ENCODE measurements at places on chromosomes 4 and X.

DNA sequence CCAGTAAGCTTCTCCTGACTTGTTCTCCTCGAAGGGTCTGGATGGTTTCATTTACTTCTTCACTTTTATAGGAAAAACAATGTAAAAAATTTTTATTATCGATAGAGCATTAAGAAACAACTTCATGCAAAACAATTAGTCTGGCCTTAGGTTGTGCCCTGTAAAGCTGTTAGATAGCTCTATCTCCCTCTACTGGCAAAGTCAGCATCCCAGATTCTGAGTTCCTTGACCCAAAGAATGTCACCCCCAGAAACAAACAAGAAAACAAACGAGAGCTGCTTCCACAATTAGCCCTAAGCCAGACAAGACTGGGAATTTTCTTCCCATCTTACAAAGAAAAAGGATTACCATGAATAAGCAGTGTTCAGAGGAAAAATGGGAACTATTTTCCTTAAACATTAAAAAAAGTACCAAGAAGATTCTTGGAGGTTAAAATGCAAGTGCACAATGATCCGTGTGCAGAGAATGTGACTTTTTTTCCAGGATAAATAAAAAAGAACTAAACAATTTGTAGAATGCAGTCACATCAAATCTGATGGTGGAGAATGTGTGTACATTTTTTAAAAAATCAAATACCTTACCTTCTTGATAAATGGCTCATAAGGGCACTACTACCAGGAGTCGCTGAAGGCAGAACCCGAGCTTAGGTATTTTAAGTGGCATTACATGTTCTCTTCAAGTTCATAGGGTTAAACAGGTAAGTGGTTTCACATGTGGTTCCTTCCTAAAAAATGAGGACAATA is 293.2 kb downstream of the FBXO8 start:
- DNase-seq: peak; percentile 29

DNA sequence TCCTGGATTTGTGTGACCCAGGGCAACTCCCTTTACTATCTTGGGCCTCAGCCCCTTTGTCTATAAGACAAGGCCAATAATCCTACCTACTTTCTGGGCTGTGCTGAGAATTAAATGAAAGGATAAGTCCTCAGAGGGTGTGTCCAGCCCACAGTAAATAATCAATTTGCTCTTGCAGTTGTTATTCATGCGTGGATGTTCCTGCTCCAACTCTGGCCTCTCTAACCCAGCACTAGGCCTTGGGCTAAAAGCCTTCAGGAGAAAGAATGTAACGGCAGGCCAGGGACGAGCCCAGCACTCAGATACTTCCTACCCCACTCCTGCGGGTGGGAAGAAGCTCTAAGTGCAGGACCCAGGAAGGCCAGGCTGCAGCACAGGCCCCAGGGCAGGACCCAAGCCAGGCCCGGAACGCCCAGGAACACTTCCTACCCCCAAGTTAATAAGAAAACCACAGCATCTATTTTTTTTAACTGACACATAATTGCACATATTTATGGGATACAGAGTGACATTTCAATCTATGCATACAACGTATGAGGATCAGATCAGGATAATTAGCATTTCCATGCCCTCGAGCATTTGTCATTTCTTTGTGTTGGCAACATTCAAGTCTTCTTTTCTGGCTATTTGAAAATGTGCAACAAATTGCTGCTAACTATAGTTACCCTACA is 179.6 kb upstream of the RBPJ start:
- DNase-seq: no peak

DNA sequence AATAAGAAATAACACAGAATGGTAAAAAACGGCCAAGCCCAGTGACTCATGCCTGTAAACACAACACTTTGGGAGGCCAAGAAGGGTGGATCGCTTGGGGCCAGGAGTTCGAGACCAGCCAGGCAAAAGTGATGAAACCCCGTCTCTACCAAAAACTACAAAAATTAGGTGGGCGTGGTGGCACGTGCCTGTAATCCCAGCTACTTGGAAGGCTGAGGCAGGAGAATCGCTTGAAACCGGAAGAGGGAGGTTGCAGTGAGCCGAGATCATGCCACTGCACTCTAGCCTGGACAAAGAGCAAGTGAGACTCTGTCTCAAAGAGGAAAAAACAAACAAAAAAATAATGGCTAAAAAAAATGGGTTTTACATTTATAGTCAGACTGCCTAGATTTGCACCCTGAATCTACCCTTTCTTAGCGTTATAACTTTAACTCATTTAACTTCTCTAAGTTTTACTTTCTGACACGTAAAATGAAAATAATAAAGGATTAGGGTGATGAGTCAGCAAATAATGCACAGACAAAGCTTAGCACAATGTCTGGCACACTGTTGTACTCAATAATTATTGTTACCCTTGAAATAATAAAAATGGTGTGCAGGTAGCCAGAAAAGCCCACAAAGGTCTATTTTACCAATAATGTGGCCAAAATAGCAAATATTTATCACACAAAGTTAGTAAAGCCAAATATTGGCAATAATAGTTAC is 55.0 kb downstream of the ATP11C start:
- peak; percentile 27 for DNase-seq

GRCh38 chr4:56127716-56128115 is 179.0 kb downstream of the CEP135 start:
- DNase-seq: no peak

GRCh38 chr4:138226351-138226750 is 15.8 kb downstream of the SLC7A11 start:
- no peak for DNase-seq

DNA sequence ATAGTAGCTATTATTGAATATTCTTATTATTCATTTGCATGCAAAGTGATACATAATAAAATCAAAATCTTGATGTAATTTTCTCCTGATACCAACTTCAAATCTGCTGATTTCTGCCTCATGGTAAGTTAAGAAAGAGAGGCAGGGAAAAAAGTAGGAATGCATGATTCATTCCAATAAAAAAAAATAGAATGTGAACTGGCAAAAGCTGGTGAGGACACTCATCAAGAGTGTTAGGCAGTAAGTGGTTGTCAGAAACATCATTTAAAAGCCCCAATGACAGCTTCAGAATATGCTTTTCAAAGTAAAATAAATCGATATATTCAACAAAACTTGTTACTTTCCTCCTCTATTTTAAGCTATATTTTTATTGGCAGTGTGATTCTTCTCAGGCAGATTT is 979.1 kb downstream of the TECRL start:
- peak; percentile 0 for DNase-seq
